ENCODE measurements at places on chromosomes 4 and X. TPM values are rescaled to one million over a fixed set of nuclear protein-coding genes. Genes with fewer than 3 reads are reported as not detected.

GRCh38 chr4:16443504-16444088 lies 217.3 kb upstream of the TAPT1 start:
- DNase-seq = no peak

GRCh38 chr4:41598580-41598979 lies 60.6 kb downstream of the LIMCH1 start:
- DNase-seq = no peak

- DNase-seq = no peak
These were observed 1.8 kb downstream of the NOP14 start for GRCh38 chr4:2961421-2961810.

DNA sequence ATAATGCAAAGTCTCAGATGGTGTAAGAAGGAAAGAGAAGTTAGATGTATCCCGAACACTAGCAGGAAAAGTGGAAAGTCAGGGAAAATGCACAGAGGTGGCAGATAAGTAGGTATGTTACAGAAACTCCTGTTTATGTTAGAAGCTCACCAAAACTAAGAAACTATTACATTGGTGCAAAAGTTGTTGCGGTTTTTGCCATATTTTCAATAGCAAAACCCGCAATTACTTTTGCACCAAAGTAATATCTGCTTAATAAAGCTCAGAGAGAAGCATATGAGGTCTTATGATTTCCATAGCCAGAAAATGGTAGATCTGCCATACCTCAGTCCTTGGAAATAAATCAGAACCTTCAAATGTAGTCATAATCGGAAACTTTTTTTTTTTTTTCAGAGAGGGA lies 1035.6 kb downstream of the PCDH7 start:
- DNase-seq = no peak

DNA sequence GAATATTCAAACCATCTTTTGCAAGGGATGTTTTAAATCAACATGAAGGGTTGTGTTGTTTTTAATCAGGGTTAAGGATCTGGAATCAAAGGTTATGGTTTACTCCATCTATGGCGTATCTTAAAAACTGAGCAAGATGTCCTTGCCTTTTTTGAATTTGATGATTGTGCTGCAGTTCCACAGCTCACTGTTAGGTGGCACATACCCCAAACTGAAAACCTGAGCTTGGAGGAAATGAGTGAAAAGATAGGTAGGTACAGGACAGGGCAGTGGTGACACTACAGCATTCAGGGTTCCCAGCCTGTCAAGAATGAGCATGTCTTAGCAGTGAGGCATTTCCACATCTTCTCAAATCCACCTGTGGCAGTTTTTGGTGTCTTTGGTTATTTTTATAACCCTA lies 13.1 kb upstream of the EOLA1 start:
- DNase-seq = no peak

- DNase-seq = no peak
These were observed 5.7 kb downstream of the SH3BP2 start for GRCh38 chr4:2798399-2799223.

DNA sequence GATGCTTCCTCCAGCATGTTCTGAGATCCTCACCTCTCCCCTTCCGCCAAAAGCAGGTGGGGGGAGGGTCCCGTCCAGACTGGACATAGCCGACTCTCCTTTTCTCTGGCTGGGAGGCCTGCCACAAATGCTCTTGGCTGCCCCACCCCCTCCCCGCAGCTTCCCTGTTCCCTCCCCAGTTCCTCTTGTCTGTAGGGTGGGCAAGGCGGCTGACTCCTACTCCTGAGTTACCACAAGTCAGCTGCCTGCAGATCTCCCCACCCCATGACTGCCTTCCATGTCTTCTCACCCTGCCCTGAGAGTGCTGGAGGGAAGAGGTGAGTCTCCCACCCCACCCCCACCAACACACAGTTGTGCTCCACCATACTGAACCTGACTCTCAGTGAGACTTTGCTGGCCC lies 2.9 kb downstream of the ATP6AP1 start:
- no peak for DNase-seq

- DNase-seq = no peak
These were observed 1.3 kb downstream of the ANTXR2 start for GRCh38 chr4:80071604-80072227.

DNA sequence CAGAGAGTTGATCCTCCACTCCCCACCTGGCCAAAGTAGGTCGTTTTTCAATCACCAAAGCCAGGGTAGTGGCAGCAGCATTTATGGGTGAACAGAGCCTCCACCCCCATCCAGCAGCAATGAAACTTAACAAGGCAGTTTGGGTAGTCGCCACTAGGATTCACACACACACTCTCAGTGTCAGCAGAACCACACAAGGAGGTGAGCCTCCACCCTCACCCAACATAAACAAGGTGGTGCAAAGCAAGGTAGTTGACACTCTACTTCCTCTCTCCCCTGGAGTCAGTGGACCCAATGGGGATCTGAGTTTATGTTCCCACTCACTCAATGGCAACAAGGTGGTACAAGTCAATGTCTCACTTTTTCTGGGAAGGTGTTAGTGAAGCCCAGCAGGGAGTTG lies 50.4 kb upstream of the CCDC149 start:
- no peak for DNase-seq

GRCh38 chr4:2829321-2829932 lies 14.2 kb upstream of the ADD1 start:
- DNase-seq = no peak

DNA sequence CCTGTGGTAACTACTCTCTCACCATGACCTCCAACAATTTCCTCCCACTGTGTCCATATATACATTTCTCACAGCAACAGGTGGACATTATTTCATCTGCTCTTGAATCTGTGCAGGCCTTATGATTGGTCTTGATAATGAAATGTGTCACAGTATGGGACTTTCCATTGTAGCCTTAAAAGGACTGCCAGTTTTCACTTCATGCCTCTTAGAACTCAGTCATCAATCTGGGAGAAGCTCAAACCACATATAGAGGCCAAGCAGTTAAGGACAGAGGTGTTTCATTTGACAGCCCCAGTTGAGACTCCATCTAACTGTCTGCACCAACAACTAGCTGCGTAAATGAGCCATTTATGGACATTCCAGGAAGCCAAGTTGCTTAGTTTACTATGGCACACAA lies 1534.8 kb downstream of the ARAP2 start:
- DNase-seq = no peak

- no peak for DNase-seq
These were observed 10.9 kb upstream of the ASMTL start for GRCh38 chrX:1463581-1463980.

The NPY2R gene
- 0.91 TPM for total RNA-seq

The RS1 gene
- not detected for total RNA-seq

The GUCY1A1 gene
- total RNA-seq = 35.9 TPM

The TDO2 gene
- not detected for total RNA-seq

The CYTL1 gene
- 0.91 TPM for total RNA-seq

The INTU gene
- total RNA-seq = 50.6 TPM

The DMP1 gene
- total RNA-seq = not detected

The CHRDL1 gene
- 24.4 TPM for total RNA-seq
